Stimulated activated naive B cell treated with anti-CD40 and anti-IgM and Interleukin-4, amounts not matched to agents 10 μg/mL and 1 μg/mL and 100 μg/mL, for 72 hours (primary cell): ENCODE measurements at places on chromosomes 4 and X.

DNA sequence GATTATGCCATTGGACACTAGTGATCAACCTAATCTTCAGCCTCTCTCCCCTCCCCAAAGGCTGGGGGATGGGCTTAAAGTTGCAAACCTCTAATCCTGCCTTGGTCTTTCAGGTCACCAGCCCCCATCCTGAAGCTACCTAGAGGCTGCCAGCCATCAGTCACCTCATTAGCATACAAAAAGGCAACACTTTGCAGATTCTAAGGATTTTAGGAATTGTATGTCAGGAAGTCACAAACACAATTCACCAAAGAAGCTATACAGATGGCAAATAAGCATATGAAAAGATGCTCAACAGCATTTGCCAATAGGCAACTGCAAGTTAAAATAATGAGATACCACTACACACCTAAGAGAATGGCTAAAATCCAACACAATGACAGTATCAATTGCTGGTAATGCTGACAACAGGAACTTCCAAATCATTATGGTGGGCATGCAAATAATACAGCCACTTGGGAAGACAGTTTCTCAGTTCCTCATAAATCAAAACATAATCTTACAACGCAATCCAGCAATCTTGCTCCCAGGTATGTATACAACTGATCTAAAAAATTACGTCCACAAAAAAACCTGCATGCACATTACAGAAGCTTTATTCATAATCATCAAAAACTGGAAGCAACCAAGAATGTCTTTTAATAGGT, 9.0 kb upstream of the PIM2 start:
- DNase-seq, result no peak

- DNase-seq, result no peak
Observed at GRCh38 chr4:13988353-13989305, 361.1 kb upstream of the BOD1L1 start.

GRCh38 chr4:17463606-17464005, 48.3 kb downstream of the QDPR start:
- no peak for DNase-seq

DNA sequence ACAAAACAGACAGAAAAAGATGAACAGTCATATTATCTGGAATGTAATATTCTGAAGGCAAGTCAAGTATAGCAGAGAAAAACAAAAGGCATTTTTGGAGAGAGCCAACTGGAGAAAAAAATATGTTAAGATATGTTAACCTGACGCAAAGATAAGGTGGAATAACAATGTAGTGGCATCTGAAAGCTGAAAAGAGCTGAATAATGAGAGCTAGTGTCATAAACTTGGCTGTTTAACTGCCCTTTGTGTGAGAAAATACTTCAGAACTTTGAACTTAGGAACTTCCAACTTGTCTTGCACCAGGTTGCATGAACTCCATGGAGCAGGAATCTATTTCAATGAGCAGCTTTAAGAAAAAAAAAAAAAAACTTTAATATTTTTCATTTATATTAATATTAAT, 32.9 kb downstream of the RAB33A start:
- DNase-seq, result no peak

DNA sequence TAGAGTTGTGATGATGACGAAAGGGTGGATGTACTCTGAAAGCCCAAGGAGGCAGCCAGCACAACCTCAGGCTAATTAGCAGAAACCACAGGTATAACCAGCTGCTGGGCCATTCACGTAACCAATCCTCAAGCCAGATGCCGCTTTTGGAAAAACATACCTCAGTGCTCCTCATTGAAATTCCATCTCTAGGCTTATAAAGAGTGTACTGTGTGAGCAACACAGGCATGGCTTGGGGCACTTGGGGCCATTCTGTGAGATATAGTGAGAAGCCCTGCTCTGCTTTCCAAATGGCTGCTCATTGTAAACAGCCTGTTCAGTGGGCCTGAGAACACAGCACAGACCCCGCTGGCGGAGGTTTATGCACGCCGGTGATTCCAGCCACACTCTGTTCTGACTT, 182.1 kb upstream of the HHIP start:
- DNase-seq, result no peak

DNA sequence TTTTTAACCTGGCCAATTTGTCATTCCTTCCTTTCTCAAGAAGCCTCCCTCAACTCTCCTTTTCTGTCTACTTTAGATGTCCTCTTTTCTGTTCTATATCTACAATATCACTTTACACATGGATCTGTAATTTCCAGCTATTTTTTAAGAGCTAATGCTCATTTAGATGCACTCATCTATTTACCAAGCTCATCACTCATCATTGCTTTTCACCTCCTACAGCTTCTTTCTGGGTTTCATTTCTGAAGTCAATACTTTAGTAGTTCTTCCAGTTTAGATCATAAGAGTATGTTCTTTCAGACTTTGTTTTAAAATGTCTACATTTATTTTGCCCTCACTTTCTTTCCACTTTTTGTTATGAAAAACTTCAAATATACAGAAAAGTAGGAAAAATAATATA, 466.9 kb downstream of the MID1IP1 start:
- no peak for DNase-seq

- DNase-seq, result no peak
Observed at GRCh38 chrX:5236096-5236495, 992.6 kb downstream of the NLGN4X start.

DNA sequence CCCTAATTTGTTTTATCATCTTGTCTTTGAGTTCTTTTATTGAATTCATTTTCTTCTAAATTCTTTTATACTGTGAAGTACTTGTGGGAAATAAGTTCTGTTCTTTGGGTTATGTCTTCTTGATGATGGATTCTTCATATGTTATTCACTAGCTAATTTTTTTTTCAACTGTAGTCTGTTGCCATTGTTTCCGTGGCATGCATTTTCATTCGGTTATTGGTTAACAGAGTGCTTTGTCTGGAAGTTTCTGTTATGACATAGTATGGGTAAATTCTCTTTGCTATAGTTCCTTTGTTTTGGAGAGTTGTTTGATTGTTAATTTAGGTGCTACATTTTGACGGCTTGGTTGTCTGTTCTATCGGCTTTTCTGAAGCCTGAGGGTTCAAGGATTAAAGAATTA, 184.9 kb upstream of the AADAT start:
- DNase-seq, result no peak

DNA sequence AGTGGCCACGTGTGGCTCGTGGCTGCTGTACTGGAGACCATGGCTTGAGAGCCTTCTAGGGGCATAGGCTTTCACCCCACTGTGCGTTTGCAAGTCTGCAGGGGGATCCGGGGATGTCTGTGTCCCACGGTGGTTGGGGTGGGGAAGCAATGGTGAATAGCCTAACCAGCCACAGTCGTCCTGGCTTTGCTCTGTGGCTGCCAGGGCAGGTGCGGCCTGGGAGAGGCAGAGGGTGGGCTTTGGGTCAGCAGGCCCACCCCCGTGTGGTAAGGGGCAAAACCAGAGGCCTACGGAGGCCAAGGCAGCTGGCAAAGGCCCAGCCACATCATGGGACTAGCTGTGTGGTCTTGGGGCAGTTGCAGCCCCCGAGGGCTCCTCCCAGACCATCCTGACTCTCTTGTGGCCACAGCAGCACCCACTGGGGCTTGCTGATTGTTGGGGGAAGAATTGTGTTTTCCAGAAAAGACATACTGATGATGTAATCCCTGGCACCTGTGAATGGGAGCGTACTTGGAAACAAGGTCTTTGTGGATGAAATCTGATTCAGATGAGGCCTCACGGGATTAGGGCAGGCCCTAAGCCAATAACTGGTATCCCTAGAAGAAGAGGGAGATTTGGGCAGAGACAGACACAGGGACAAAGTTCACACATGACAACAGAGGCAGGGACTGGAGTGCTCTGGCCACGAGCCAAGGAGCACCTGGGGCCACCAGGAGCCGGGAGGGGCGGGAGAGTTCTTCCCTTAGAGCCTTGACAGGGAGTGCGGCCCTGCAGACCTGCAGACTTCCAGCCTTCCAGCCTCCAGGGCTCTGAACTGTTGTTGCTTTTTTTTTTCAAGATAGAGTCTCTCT, 2.9 kb downstream of the CPZ start:
- no peak for DNase-seq
